NCI-H2081 treated with DMSO at 0.1 percent for 48 hours (cell line): ENCODE measurements at places on chromosomes 1 and 21.

DNA sequence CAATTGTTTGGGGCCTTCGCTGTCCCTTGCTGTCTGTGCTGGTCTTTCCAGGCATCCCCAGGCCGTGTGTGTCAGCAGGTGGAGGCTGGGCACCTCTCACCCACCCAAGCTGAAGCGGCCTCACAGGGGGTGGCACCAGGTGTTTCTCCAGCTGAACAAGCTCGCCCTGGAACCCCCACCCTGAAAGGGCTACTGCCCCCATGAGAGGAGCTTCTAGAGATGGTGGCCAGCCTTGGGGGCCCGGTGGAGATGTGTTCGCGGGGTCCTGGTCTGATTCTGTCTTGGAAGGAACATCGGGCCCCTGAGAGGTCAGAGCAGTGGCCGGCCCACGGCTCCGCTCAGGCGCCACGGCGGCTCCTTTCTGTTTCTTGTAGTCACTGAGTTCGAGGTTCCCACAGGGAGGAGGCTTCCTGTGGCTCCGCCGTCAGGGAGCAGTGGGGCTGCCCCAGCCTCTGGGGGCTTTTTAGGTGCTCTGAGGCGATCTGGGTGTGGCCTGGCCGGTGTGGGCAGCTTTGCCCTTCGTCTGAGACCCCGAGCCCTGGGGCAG lies 46.9 kb downstream of the SKI start:
- DNase-seq: no peak

GRCh38 chr1:9198538-9199361 lies 35.8 kb upstream of the H6PD start:
- DNase-seq: no peak

DNA sequence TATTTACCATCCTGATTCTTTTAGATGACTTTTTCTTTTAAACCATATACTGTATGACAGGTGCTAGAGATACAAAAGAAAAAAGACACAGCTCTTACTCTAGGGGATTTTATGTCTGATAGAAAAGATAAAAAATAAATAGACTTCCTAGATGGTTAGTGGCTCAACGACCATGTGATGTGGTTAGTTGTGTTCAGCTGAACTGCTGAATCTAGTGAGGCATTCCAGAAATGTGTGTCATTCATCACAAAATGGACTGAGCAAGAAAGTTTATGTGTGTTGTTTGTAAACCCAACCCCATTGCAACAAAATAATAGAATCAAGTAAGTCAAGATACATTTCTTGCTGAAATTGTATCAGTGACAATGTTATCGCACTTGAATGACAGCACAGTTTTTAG lies 205.8 kb upstream of the LYPLAL1 start:
- no peak for DNase-seq

- no peak for DNase-seq
Measured at GRCh38 chr1:63108206-63108605, 214.2 kb upstream of the FOXD3 start.

DNA sequence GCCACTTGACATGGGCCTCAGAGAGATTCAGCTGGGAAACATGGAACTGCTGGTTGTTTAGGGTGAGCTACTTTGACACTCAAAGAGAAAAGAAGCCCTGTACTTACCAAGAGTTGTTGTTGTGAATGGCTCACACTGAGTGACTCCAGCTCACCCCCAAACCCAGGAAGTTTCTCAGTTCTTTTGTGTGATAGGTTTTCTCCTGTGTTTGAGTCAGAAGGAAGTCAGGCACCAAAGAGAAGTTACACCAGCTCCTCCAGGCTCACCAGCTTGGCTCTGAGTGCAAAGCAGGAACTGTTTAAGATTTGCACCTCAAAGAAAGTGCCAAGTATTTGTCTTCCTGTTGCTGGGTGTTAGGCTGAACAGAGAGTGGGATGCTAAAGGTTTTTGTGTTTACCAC lies 111.2 kb upstream of the PROX1 start:
- DNase-seq: no peak

DNA sequence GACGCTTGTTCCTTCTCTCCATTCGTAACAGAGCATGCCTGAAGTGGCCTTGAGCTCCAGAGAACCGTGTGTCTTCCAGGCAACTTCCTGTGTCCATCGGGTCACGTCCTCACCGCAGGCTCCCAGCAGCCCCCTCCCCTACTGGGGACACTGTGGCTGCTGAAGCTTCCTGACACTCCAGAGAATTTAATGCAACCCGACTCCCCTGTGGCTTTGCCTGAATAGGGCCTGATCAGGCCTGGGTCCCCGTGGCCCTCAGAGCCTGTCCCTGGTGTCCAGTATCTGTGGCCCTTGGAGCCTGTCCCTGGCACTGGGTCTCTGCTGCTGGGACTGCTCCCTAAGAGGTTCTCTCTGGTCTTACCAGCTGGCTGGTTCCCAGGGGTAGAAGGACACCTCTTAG lies 219.7 kb upstream of the VAMP3 start:
- no peak for DNase-seq

DNA sequence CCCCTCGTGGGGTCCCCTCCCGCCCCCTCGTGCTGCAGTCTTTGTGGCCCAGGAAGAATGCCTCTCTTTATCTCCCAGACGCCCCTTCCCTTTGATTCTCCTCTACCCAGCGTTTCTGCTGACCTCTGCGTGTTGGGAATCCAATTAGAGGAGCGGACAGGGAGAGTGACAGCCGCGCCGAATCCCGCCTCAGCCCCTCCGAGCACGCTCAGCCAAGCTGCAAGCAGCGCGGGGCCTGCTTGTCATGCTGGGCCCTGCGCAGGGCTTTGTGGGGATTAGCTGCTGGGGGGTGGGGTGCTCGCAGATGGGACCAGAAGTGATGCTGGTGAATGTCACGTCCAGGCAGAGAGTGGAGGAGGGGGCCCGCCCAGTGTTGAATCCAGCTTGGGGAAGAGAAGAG lies 91.1 kb downstream of the EPHB2 start:
- no peak for DNase-seq

DNA sequence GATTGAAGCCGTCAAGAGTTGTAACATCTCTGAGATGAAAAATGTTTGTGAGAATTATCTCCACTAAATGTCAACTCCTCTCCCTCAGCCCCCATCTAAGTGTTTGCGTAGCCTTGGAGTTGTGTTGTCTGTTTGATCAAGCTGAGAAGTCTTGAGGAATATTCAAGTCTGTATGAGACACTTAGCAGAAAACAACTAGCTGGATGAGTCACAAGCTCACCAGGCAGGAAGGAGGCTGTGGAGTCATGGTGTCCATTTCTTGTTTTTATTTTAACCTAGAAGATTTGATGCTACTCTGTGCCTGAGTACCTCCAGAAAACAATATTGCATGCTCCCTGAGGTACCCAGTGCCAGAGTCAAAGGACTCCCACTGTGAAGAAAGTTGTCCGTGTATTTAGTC lies 211.6 kb upstream of the PLXNA2 start:
- no peak for DNase-seq

DNA sequence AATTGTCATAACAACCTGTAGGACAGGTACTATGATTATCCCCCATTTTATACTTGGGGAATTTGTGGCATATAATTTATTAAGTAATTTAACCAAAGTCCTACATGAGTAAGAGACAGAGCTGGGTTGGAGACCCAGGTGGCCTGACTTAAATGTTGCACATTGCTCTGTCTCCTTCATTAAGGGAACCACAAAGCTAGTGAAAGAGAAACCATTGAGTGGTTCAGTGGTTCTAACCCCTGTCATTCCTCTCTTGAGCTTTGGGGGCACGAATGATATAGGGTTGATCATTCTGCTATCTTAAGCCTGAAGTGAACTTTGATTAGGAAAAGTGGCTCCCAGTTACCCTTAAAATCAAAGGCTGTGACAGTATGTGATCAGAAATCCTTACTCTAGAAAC lies 5.3 kb upstream of the MAP3K7CL start:
- no peak for DNase-seq

DNA sequence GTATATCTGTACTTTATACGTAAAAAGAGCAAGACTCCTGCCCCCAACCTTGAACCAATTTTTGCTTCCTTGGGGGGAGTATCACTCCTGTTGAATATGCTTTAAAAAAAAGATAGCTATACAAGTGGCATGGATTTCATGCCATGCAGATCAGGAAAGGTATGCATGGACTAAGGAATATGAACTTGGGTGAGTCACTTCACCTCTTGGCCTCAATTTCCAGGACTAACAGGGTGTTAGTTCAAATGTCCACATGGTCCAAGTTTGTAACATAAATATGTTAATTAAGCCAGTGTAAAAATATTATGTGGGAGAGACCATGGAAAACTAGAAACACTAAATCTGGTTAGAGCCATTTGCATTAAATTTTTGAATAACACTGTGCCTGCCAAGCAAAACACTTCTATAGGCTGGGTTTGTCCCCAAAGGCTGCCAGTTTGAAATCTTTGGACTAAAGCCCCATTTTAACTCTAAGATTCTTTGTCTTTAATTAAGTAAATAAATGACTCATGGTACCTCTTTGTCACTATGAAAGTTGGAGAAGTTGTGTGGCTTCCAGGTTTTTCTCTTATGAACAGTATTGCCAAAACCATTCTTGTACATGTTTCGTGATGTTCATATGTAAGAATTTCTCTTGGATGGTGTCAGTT lies 33.1 kb downstream of the FAM177B start:
- no peak for DNase-seq

DNA sequence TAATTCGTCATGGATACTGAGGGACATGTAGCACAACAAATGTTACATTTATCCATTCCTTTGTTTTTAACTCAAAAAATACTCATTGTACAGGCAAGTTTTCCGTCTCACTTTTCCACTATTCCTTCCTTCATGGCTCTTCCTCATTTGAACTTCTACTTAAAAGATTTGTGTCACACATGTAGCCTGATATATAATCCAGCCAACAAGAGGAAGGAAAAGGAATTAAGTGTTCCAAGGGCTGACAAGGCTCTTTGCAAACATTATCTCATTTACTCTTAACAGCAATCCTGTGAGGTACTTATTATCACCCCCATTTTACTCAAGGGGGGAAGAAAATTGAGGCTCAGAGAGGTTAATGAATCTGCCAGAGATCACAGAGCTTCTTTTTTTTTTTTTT lies 22.9 kb downstream of the CD244 start:
- DNase-seq: no peak

DNA sequence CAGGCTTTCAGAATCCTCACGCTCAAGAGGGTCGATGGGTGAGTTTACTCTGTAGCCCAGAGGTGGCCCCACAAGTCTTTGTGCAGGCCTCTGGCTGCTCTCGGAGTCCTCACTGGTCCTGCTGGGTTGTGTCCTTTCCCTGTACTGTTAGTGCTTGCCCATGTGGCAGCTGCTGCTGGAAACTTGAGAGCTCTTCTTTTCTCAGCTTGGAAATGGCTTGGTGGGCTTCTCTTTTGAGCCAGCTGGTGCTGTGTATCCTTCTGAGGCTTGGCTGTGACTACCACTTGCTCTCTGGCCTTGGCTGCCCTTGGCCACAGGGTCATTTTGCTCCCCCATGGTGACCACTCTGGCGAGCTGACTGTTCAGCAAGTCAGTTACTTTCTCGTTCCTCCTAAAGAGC lies 82.2 kb upstream of the LMO4 start:
- DNase-seq: no peak

DNA sequence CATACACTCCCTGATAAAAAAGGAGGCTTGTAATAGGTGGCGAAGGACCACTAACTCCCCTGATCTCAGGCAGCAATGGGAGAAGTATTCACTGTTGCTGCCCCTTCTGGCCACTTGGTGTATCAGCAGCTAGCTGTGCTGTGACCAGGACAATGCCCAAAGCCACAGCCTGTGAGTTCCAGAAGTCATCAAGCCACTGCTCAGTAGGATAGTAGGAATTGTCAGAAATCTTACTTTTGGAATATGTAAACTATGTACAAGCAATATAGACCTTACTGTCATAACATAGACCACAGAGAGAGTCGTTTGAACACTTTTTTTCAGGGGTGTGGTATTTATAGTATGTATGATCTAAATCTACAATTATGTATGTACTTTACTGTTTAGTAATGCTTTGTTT lies 248.3 kb upstream of the CAMK1G start:
- no peak for DNase-seq

GRCh38 chr21:45320261-45321025 lies 32.7 kb upstream of the POFUT2 start:
- DNase-seq: no peak

GRCh38 chr1:218537122-218537913 lies 192.2 kb downstream of the TGFB2 start:
- DNase-seq: no peak

- no peak for DNase-seq
Measured at GRCh38 chr1:237789619-237790018, 101.1 kb downstream of the ZP4 start.

DNA sequence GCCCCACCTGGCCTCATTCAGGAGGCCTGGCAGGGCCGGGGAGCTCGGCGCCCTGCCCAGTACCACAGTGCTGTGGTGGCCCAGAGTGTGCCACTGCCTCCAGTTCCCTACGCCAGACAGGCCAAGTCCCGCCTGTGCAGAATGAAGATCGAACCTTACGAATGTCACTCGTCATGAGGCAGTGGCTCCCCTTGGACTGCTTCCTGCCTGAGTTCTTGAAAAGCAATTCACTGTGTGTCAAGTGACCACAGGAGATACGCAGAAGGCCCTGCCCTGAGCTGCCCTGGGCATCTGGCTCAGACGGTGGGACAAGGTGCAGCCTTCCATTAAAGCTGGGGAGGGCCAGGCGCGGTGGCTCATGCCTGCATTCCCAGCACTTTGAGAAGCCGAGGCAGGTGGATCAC lies 49.6 kb upstream of the LRP8 start:
- DNase-seq: no peak

GRCh38 chr21:38813143-38813542 lies 7.4 kb downstream of the ETS2 start:
- no peak for DNase-seq

DNA sequence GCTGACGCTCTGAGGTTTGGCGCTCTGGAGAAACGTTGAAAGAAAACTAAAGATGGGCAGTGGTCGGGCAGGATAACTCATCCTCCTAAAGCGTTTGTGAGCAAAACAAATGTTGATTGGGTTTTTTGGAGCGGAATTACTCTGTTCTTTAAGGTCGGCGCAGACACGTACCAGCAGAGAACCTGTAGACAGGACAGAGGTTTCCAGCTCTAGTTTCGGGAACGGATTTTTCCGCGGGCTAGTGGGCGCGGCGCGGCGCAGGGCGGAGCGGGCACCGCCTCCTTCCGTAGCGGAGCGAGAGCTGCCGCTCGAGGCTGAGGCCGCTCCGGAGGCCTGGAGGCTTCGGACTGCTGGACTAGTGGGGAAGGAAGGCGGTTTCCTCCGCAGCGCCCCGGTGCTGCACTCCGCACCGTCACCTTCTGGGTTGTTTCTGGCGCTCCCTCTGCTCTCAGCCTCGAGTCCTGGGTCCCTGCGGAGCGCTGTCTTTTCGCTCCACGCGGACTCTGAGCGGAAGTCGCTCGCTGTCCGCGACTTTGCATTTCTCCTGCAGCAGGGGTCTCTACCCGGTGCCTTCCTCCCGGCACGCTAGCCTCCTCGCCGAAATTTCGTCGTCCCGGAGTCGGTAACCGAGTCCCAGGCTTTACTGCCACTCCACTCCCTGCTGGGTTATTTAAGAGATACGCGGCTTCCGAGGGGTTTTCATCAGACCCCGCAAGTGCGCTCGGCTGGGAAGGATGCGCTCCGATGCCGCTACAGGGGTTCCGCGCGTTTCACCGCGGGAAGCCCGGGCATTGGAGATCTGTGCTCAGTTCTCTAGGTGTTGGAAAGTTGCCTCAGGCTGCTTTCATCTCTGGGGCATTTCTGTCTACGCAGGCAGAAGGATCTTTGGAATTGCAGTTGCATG lies 7.0 kb downstream of the FOXD2 start:
- DNase-seq: no peak
